ENCODE measurements at places on chromosomes 4 and X. TPM values are rescaled to one million over a fixed set of nuclear protein-coding genes. Genes with fewer than 3 reads are reported as not detected.
A peak's percentile ranks its signal among the peaks of the same experiment; 100 is the strongest.

DNA sequence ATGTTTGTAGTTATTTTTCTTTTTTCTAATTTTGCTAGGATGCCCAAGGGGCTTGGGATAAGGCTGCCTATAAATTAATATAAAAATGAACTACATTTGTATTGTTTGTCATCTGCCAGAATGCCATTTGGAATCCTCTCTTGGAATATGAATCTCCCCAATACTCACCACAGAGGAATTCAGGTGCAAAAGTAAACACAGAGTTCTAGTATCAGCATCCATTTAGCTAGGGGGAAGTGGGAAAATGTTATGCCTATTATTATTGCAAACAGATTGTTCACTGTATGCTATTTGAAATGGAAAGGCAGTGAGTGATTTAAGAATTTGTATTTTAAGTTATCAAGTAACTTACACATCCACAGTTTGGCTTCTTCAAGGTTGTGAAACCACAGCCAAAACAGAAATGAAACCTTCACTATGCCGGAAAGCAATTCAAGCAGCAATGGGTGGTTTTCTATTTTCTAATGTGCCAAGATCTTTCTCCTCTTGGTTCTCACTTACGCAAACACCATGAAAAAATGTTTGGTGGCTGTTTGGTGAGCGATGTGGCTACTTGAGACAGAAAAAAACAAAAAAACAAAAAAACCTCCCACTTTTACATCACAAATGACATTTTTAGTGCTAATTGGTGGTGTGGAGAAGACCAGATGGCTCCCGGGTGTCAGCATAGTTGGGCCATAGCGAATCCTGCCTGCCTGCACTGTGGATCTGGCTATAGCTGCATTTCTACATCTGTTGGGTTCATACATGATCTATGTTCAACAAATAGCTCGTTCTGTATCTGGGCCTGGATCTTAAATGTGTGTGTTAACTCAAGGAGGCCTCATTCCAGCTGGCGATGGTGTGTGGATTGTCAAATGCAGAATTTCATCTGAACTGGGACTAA, 200.8 kb upstream of the GIMD1 start:
- peak; percentile 70 for DNase-seq
- H3K4me1 ChIP-seq = no peaks in the 10 kb centered on the region
- H3K27ac ChIP-seq = no peak overlapping the region
- H3K4me3 ChIP-seq = no peak overlapping the region
- H3K36me3 ChIP-seq = no peaks in the 10 kb centered on the region

GRCh38 chrX:43148305-43148704, 370.3 kb upstream of the PPP1R2C start:
- H3K27me3 ChIP-seq = no peaks in the 10 kb centered on the region
- H3K36me3 ChIP-seq = no peaks in the 10 kb centered on the region
- no peak overlapping the region for H3K4me3 ChIP-seq
- DNase-seq = no peak
- no peak overlapping the region for H3K27ac ChIP-seq
- H3K4me1 ChIP-seq = no peaks in the 10 kb centered on the region

Gene CXorf58
- not detected for total RNA-seq

GRCh38 chr4:82747686-82748575, 50.7 kb downstream of the SCD5 start:
- no peak overlapping the region for H3K4me3 ChIP-seq
- H3K27me3 ChIP-seq = no peaks in the 10 kb centered on the region
- no peaks in the 10 kb centered on the region for H3K36me3 ChIP-seq
- peaks cover 5% of the 10 kb centered on the region for H3K4me1 ChIP-seq
- no peak overlapping the region for H3K27ac ChIP-seq
- DNase-seq = no peak

DNA sequence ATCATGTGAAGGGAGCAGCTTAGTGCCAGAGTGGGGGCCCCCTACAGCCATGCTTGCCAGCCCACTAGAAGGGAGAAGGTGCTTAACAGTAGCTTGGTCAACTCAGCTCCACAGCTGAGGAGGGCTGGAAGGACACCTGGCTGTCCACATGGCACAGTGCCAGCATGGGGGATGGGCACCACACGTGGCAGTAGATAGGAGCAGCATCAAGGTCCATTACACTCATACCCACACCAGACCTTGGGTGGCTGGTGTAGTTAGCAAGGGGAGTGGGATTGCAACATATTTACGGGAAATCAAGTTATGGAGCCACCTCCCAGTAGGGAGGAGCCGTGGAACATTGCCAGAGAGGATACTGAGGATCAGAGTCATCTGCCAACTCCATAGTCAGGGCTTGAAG, 37.9 kb upstream of the SLC4A4 start:
- no peaks in the 10 kb centered on the region for H3K27me3 ChIP-seq
- H3K4me1 ChIP-seq = no peaks in the 10 kb centered on the region
- H3K4me3 ChIP-seq = no peak overlapping the region
- peak; percentile 57 for DNase-seq
- H3K36me3 ChIP-seq = no peaks in the 10 kb centered on the region

Gene GAGE12F
- not detected for total RNA-seq

GRCh38 chr4:170015285-170015684, 10.9 kb downstream of the MFAP3L start:
- no peaks in the 10 kb centered on the region for H3K36me3 ChIP-seq
- peaks cover 21% of the 10 kb centered on the region for H3K4me1 ChIP-seq
- no peak for DNase-seq
